ENCODE measurements at places on chromosomes 5 and 9.

GRCh38 chr9:92616655-92617111 is 53.2 kb downstream of the IPPK start:
- no peak for DNase-seq

DNA sequence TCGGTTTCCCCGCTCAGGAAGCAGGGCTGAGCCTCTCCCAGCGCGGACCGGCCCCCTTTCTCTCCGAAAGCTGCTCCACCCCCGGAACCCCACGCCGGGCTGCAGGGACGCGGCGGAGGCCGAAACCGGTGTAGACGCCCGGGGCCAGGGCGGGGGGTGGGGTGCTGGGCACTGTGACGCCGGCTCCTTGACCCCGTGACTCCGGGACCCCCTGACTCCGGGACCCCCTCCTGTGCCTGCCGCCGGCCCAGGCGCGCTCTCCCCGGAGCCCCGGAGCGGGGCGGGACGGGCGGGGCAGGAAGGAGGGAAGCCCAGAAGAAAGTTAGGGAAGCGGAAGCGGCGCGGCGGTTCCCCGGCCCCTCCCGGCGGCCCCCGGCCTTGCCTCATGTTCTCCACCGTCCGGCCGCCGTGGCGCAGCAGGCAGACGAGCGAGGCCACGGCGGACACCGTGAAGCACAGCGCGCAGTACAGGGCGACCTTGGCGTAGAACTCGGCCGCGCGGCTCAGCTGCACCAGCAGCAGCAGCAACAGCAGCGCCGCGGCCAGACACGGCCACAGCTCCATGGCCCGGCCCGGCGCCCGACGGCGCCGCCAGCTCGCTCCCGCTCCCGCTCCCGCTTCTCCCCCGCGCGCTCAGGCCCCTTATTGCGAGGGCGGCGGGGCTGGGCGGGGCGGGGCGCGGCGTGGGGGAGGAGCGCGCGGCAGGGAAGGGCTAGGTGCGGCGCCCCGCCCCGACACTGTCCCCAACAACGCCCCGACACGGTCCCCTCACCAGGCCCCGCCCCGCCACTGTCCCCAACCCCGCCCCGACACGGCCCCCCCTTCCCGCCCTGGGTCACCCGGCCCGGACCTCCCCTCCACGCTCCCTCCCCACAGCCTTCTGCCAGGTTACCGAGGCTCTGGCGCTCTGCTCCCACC is at the start of gene AGPAT2:
TSS of gene AGPAT2 (minus strand) at position 664 of the 918 bp plus-strand sequence. CDS start at position 564, 100 bp downstream.
- peak; percentile 67 for DNase-seq

DNA sequence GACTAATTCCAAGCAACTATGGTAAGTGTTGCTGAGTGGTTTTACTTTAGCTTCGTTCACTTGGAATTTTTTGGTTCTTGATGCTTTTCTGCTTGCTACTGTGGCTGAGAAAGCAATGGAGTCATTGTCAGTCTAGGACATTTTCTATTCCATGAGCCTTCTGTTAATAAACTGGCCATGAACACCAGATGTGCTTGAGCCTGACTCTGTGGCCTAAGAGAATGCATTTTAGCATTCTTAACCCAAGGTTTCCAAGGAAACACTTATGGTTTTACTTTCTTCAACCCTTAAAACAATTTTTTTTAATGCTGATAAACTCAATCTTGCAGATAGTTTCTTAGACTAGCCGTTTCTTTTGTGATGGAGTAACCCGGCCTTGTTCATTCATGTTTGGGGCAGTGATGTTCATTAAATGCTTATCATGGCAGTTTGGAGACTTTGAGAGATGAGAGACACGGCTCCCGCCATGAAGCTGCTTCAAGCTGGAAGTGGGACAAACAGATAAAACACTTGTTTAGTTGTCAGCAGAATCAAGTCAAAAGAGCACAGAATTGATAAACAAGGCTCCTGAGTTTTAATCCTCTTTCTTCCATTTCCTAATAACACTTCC is 42.4 kb downstream of the OSTF1 start:
- DNase-seq, result no peak

DNA sequence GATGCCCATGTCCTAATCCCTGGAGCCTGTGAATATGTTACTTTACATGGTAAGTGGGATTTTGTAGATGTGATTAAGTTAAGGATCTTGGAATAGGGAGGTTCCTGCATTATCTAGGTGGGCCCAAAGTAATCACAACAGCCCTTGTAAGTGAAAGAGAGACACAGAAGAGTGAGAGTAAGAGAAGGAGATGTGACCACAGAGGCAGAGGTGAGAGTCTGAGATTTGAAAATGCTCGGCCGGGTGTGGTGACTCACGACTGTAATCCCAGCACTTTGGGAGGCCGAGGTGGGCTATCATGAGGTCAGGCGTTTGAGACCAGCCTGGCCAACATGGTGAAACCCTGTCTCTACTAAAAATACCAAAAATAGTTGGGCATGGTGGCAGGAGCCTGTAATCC is 2.6 kb upstream of the HINT1 start:
- no peak for DNase-seq

- no peak for DNase-seq
These were observed 286.4 kb upstream of the DMAC1 start for GRCh38 chr9:8085986-8086385.

DNA sequence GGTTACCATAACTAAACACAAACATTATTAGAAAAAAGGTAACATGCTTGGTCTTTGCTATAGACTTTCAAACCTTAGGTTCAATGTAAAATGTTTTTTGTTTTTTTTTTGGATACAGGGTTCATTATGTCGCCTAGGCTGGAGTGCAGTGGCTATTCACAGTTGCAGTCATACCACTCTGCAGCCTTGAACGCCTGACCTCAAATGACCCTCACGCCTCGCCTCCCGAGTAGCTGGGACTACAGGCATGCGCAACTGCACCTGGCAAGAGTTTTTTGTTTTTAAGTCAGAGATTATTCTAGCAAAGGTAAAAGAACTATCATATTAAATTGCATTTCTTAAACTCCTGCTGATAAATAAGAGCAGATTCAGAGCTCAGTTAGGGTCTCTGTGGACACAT is 55.1 kb upstream of the NR5A1 start:
- DNase-seq, result no peak

DNA sequence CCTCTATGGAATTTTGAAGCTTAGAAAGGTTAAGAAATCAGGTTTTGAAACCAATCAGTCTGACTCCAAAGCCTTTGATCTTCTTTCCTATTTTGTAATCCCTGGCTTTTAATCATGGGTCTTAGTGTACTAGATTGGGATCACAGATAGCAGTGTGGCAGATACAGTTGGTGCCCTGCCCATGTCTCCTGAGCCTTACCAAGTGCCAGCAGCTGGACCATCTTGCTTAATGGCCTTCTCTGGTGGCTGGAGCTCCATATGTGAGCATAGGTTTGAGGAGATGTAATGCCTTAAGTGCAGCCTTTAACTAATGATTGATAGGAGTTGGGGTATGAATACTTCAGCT is 16.7 kb upstream of the RIC1 start:
- DNase-seq, result no peak

DNA sequence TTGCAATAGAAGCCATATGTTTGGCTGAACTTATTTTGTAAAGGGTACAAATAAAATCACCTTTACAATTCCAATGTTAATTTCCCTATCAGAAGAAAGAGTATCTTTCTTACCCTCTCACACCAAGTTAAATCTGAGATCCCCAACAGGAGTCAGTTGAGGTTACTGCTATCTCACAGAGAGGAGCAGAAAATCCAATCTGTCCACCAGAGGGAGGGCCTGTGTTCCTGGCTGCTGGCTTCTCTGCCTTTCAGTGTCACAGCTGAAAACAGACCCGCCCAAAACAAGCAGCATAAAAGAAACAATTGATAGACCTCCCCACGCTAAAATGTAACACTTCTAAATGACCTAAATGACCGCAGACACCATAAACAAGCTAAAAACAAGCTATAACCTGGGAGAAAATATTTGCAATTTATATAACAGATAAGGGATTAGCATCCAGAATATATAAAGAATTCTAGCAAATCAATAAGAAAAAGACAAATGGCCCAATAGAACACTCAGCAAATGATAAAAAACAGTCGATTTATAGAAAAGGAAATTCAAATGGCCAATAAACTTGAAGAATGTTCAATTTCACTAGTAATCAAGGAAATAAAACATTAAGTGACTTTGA is 24.5 kb upstream of the MVB12B start:
- no peak for DNase-seq

DNA sequence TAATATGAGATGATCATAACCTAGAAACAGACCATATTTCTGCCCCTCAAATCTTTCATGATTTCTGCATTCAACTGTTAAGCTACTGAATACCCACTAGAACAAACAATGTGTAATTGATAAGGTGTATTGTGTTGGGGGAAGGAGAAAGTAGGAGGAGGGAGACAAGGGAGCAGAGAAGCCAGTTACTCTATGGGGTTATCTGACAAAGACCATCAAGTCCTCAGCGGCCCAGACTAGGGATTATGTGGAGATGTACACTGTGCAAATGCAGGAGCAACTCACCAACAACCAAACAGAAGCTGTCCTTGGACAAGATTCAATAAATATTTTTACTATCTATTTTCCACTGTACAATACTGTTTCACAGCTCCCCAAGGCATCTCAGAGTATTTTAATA is 2.7 kb downstream of the NRG2 start:
- DNase-seq, result no peak

DNA sequence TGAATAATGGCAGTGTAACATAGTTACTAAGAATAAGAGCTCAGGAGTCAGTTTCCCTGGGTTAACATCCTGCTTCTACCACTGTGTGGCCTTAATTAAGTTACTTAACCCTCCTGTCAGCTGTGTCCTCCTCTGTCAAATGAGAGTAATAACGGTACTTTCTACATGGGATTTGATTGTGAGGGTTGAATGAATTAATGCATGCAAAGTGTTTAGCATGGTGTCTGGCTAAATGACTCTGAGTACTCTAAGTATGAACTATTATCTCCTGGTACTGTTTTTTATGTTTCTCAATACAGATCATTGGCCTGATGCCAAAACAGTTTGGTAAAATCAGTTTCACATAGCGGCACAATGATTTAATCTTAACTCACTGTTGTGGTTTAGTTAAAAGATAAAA is 19.6 kb downstream of the ZNF131 start:
- no peak for DNase-seq

DNA sequence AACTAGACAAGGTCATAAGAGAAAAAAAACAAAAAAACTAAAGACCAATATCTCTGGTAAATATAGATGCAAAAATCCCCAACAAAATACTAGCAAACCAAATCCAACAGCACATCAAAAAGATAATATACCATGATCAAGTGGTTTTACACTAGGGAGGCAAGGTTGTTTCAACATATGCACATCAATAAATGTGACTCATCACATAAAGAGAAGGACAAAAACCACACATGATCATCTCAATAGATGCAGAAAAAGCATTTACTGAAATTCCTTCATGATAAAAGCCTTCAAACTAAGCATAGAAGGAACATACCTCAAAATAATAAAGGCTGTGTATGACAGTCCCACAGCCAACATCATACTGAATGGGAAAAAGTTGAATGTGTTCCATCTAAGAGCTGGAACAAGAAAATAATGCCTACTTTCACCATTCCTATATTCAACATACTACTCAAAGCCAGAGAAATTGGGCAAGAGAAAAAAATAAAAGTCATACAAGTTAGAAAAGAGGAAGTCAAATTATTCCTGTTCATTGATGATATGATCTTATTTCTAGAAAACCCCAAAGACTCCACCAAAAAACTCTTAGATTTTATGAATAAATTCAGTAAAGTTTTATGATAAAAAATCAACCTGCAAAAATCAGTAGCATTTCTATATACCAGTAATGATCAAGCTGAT is 72.2 kb upstream of the FAM169A start:
- DNase-seq, result no peak

DNA sequence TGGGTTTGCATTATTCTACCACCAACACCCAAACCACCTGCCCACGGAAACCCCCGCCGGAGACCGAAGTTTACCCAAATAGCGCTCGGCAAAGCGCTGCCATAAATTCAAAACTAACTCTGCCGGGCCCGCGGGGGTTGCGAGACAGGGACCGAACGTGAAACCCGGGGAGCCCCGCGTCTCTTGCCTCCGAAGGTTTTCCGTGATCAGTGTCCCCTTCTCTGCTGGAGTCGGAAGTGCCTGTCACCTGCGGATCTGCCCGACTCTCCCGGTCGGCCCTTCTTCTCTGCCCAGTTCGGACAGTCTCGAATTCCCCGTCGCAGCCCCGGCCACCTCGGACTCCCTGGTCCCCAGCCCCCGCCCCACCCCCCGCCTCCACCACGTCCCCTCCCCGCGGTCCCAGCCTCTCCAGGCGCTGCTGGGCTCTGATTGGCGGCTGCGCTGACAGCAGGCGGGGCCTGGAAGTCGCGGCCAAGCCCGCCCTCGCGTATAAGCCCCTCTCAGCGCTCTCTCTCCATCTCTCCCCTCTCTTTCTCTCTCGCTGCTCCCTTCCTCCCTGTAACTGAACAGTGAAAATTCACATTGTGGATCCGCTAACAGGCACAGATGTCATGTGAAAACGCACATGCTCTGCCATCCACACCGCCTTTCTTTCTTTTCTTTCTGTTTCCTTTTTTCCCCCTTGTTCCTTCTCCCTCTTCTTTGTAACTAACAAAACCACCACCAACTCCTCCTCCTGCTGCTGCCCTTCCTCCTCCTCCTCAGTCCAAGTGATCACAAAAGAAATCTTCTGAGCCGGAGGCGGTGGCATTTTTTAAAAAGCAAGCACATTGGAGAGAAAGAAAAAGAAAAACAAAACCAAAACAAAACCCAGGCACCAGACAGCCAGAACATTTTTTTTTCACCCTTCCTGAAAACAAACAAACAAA is at the start of gene RORB:
TSS of gene RORB (plus strand) at position 517 of the 929 bp plus-strand sequence. CDS start 642 bp downstream, outside the sequence.
- DNase-seq, result peak; percentile 25
